NCI-H510A treated with DMSO at 0.1 percent for 48 hours (cell line): ENCODE measurements at places on chromosomes 2 and 18.

DNA sequence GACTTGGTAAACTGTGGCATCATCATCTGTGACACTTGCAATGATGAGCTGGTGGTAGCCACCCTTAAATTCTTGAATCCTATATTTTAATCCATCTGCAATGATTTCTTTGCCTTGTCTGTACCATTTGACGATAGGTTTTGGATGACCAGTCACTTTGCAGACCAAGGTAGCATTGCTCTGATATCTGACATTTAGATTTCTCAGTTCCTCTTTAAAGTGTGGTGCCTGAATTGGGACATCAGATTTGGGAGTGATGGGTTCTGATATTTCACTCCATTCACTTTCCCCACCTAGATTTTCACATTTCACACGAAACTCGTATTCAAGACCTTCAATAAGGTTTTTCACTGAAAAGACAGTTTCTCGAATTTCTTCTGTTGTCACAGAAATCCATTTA lies 55.8 kb downstream of the PLEKHA3 start:
- DNase-seq, result no peak

- no peak for DNase-seq
These were observed 110.3 kb downstream of the HRH4 start for GRCh38 chr18:24570716-24571115.

- no peak for DNase-seq
These were observed 40.5 kb downstream of the CROCC2 start for GRCh38 chr2:240946654-240947053.

- DNase-seq, result no peak
These were observed 9.1 kb downstream of the MBOAT2 start for GRCh38 chr2:8994386-8994785.

- no peak for DNase-seq
These were observed 252.4 kb downstream of the NDUFA10 start for GRCh38 chr2:239772721-239773120.

DNA sequence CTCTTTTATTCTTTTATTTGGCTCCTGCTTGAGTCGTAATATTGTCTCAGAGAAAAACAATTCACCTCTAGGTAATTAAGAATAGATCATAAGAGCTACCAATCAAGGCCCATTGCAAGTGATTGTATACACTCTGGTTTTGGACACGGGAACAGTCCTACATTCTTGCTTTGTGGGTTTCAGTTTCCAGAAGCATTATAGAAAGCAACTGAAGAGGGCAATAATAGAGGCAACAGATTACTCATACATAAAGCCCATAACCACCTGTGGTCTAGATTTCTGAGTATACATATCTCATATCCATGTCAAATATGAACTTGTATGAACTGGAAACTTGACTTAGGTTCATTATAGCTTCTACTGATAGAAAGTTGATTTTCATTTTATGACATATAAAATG lies 65.4 kb downstream of the DIS3L2 start:
- DNase-seq, result no peak
